D341Med (cell line): ENCODE measurements at places on chromosomes 1 and 21.

GRCh38 chr1:151584278-151584677, 27.6 kb upstream of the SNX27 start:
- DNase-seq = no peak

GRCh38 chr1:33649759-33650158, 177.3 kb downstream of the ZSCAN20 start:
- DNase-seq = no peak

GRCh38 chr1:165257969-165258459, 98.5 kb downstream of the LMX1A start:
- peak; percentile 82 for DNase-seq

- no peak for DNase-seq
Observed at GRCh38 chr1:239954836-239955235, 136.8 kb upstream of the FMN2 start.

DNA sequence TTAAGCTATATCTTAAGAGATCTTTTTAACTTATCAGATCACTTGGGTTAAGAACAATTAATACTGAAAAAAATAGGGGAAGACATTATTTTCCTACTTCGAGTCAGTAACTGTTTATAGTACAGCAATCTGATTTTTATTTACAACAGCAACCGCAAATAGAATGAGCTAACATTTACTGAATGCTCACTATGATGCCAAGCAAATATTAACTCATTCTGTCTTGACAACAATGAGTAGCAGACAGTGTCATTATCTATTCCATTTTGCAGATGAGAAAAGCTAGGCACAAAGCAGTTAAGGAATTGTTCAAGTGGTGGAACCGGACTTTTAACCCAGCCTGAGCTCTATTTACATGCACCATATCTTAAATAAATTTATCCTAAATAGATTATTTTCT, 273.7 kb downstream of the NTNG1 start:
- DNase-seq = no peak

DNA sequence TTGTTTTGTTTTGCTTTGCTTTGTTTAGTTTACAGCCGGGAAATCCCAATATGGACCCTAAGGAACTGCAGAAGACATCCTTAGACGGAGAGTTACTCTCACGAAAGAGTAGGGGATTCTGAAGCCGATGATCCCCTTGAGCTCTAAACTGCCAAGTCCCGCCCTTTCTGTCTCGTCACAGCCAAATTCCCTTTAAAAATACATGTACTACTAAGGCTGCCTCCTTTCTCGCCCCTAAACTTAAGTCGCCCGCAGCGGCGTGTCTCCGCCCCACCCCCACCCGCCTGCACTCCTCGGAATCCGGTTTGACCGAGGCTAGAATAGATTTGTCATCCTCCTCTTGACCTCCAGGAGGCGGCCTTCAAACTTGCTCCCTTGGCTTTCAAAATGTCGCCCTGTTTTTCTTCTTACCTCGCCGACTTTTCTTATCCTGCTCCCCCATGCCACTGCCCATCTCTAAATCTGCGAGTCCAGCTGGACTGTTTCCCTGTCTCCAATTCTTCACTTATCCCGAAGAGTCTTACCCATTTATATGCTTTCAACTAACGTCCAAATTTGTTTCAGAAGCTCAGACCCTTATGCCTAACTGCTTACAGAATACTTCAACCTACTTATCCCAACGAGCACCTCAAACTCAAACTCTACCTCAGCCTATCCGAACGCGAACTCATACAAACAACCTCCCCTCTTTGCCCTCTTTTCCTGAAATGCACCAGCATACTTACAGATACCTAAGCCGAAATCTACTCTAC, 10.9 kb upstream of the BOLA1 start:
- DNase-seq = peak; percentile 82

GRCh38 chr1:36534711-36535412, 52.1 kb upstream of the CSF3R start:
- DNase-seq = no peak

- no peak for DNase-seq
Observed at GRCh38 chr21:42200906-42201614, 17.9 kb upstream of the ABCG1 start.

- no peak for DNase-seq
Observed at GRCh38 chr1:64320470-64320869, 117.0 kb downstream of the UBE2U start.

GRCh38 chr1:173122958-173123852, 72.5 kb upstream of the TNFSF18 start:
- DNase-seq = peak; percentile 64

- DNase-seq = no peak
Observed at GRCh38 chr21:31397515-31397926, 53.5 kb upstream of the TIAM1 start.

GRCh38 chr1:107871259-107871658, 93.7 kb downstream of the VAV3 start:
- DNase-seq = no peak

GRCh38 chr21:31490443-31490842, 146.4 kb upstream of the TIAM1 start:
- no peak for DNase-seq

DNA sequence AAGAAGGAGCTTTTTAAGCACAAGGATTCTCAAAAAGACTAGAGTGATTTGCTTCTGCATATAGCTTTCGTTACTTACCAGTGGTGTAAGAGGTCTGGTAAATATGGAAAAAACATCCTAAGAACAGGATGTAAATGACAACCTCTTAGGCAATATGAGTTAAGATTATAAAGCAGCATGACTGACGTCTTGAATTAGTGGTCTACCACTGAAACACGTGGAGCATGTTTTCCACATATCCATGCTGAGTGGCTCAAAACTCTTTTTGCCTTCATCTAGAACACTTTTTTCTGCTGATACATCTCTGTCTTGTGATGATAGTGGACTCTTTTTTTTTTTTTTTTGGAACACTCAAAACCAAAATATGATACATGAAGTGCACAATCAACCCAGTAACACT, 44.6 kb downstream of the RCAN1 start:
- no peak for DNase-seq

DNA sequence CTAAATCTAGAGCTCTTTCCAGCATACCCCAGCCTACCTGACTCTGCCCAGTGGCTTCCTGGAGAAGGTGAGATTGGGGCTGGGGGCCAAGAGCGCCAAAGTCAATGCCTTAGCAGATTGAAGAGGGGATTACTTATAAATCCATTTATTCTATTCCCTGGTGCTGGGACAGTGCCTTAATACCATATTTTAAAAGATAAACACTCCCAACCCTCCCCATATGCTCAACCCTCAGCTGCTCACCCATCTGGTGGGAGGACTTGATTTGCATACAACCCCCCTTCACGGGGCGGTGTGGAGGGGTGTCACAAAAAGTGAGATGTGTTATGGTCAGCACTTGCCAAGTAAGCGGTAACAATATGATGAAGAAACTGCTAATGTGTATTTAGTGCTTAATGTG, 3.2 kb upstream of the DISP3 start:
- peak; percentile 55 for DNase-seq

DNA sequence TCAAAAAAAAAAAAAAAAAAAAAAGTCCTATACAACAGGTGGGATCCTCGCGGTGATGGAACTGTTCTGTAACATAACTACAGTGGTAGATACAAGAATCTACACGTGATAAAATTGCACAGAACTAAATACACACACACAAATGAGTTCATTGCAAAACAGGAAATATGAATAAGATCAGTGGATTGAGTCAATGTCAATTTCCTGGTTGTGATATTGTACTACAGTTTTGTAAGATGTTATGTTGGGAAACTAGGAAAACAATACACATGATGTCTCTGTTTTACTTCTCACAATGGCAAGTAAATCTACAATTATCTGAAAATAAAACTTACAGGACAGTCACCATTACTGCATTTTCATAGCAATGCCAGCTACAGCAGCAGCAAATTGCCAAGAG, 59.8 kb downstream of the ITGB3BP start:
- DNase-seq = no peak
